Endothelial cell (in vitro differentiated cells): ENCODE measurements at places on chromosomes 13 and 19. TPM values are rescaled to one million over a fixed set of nuclear protein-coding genes. Genes with fewer than 3 reads are reported as not detected.

The ZNF211 gene
- 31.1 TPM for total RNA-seq

The OR7D2 gene
- total RNA-seq: not detected

The ANKRD10 gene
- total RNA-seq: 160 TPM

DNA sequence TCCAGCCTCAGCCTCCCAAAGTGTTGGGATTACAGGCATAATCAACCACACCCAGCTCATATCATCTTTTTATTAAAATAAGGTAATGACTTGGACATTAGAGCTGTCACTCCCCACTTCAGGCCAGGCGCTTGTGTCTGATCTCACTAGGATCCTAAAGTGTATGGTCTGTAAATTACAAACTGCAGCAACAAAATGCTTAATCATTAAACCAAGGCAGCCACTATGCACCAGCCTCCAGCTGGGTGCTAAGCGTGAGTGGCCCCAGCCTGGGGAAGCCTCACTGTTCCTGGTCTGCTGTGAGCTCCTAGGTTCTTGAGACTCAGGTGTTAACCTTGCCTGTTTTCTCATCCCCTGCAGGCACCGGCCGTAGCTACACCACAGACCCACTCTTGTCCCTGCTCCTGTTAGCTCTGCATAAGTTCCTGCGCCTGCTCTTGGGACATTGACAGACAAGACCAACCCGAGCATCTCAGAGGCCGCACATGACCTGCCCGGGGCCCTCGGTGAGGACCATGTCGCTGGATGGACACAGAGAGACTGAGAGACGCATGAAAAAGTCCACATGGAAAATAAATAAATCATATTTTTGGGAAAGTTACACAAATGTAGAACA lies 37.8 kb downstream of the VSTM2B start:
- H3K4me3 ChIP-seq: no peak overlapping the region
- H3K27me3 ChIP-seq: peaks cover 1% of the 10 kb centered on the region
- no peaks in the 10 kb centered on the region for H3K36me3 ChIP-seq

DNA sequence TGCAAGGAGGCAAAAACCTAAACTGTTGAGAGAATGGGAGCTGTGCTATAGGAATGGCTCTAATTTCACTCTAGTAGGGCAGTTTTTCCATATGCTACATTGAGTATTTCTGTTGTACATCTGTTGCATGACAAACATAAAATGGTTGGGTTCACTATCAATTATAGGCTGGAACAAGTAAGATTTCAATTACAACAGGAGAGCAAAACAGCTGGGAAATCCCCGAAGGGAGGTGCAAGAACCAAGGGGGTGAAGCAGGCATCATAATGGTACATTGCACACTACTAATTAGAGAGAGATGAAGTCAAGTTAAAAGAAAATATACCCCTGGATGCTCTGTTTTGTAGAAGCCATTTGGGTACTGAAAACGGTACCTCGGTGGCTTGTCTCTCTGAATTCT lies 389.5 kb downstream of the PCDH9 start:
- H3K27ac ChIP-seq: no peak overlapping the region
- H3K4me3 ChIP-seq: no peak overlapping the region
- H3K27me3 ChIP-seq: no peaks in the 10 kb centered on the region
- peaks cover 4% of the 10 kb centered on the region for H3K4me1 ChIP-seq
- H3K36me3 ChIP-seq: no peaks in the 10 kb centered on the region
- no peak for DNase-seq

DNA sequence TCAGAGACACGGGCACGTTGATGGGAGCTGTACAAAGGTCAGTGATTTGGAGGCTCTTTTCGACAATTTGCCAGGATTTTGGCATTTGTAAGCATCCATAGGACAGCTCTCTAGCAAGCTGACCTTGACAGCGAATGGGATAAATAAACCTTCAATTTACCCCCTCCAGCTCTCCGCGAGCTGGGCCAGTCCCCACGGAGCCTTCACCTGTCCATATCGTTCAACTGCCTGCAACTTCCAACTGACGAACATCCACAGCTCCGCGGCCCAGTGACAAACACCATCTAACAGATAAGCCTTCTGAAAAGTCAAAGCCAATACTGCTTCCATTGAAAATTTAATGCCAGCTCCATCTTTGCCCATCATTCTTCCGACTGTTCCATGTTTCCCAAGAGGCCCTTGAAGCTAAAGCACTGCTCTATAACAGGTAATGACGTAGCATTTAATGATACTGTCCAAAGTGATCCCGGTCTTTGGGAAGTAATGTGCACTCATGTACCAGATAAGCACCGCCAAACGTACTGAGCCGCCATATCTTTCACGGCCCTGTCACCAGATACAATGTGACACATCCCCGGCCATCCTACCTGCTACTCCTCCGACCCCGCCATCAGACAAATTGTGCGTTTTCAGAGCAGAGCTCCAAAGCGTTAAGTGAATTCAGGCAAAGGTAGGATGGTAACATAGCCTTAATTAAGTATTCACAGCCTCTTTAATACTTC lies 365.3 kb upstream of the ZNF507 start:
- H3K36me3 ChIP-seq: peaks cover 4% of the 10 kb centered on the region
- H3K27ac ChIP-seq: no peak overlapping the region
- peaks cover 10% of the 10 kb centered on the region for H3K27me3 ChIP-seq
- no peak overlapping the region for H3K4me3 ChIP-seq
- no peak for DNase-seq
